Mammary microvascular endothelial cell (primary cell): ENCODE measurements at places on chromosomes 4 and X. TPM values are rescaled to one million over a fixed set of nuclear protein-coding genes. Genes with fewer than 3 reads are reported as not detected.

The GAGE1 gene
- total RNA-seq = not detected in 2 replicates

The SLC6A14 gene
- not detected in 2 replicates for total RNA-seq

The G6PD gene
- total RNA-seq = 75.2 and 82.4 TPM in 2 replicates

The NPY1R gene
- total RNA-seq = not detected in 2 replicates

The TCEAL7 gene
- total RNA-seq = 1.2 and 5.3 TPM in 2 replicates

The MAGEA4 gene
- total RNA-seq = not detected in 2 replicates

The SMIM10 gene
- total RNA-seq = 1.5 and 3.3 TPM in 2 replicates

The GC gene
- total RNA-seq = not detected in 2 replicates
